CD4-positive, alpha-beta T cell treated with Interleukin-4 for 4 hours (primary cell): ENCODE measurements at places on chromosomes 12 and 14.
A peak's percentile ranks its signal among the peaks of the same experiment; 100 is the strongest.

GRCh38 chr12:118055865-118056773, 4.9 kb downstream of the WSB2 start:
- no peak for DNase-seq

DNA sequence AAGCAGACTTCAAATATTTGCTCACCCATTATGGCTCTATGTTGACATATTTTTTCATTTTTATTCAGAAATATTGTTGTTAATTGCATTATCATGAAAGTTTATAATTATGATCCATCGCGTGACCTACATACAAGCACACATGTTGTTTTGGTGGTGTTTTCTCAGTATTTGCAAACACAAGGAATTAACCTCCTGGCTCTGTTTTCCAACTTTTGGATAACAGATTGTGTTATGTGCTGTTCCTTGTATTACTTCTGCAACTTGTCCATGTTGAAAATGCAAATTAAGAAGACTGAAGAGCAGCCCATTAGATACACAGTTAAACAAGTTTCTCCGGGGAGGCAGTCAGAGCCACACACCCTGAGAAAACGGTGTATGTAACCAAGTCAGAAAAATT, 201.2 kb downstream of the SEC23A start:
- no peak for DNase-seq

DNA sequence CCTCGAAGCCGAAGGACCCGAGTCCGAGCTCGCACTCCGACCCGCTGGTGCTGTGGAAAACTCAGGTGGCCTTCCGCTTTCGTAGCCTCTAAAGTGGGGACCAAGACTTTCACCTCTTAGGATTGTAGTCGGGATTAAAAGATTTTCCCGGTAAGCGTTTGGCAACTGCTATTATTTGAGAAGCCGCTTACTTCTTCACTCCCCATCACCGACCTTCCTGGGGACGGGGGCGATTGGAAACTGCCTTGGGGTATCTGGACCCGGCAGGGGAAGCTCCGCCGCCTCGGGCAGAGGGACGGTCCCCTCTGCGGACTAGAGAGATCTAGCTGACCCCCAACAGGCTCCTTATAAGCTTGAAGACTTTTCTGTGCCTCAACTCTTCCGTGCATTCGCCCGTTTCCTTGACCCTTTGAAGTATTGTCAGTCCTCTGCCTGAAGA, 659 bp downstream of the TRAFD1 start:
- DNase-seq, result no peak

DNA sequence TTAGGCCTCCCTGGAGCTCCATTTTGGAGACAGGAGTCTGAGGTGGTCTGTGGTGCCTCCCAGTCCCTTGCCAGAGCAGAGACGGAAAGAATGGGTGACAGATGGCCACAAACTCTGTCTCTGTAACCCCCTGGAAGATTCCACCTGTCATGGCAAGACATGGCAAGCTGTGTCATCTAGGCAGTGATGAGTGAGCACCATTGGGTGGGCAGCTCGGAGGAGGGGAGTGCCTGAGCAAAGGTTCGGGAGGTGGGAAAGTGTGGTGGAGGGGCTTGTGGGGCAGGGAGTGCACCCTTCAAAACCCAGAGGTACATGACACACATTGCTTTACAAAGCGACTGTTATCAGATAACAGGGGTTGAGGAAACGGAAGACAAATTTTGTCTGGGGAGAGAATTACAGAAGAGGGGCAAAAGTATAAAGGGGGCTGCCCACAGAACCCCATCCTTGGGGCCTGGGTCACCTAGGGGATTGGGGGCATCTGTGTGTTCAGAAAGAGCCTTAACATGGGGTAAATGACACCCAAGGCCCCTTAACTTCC, 3.5 kb downstream of the RIN3 start:
- DNase-seq, result no peak

- DNase-seq, result no peak
These were observed 211.0 kb downstream of the PIK3C2G start for GRCh38 chr12:18472304-18472703.

GRCh38 chr12:128864516-128865186, 11.4 kb downstream of the GLT1D1 start:
- DNase-seq, result no peak

- no peak for DNase-seq
These were observed 67.5 kb upstream of the DAAM1 start for GRCh38 chr14:59120921-59121320.

DNA sequence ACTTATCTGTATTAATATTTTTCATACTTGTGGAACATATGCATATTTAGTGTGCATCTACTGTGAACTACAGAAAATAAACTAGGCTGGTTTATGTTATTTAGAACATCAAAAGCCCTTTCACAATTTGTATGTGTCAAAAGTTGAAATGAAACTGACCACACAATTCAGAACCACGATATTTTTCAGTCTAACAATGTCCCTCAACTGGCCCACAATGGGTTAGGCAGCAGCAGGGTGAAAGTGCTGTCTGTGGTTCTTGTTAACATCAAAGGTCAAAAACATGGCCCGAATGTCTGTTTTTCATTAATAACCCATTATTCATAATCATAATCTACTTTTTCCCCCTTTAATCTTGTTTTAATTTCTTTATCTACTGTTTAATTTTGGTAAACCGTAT, 559.9 kb upstream of the ATP2B1 start:
- DNase-seq, result no peak

GRCh38 chr12:107514887-107515445, 170.6 kb upstream of the PWP1 start:
- DNase-seq, result no peak

- no peak for DNase-seq
These were observed 505.2 kb downstream of the BCL11B start for GRCh38 chr14:98766818-98767217.

DNA sequence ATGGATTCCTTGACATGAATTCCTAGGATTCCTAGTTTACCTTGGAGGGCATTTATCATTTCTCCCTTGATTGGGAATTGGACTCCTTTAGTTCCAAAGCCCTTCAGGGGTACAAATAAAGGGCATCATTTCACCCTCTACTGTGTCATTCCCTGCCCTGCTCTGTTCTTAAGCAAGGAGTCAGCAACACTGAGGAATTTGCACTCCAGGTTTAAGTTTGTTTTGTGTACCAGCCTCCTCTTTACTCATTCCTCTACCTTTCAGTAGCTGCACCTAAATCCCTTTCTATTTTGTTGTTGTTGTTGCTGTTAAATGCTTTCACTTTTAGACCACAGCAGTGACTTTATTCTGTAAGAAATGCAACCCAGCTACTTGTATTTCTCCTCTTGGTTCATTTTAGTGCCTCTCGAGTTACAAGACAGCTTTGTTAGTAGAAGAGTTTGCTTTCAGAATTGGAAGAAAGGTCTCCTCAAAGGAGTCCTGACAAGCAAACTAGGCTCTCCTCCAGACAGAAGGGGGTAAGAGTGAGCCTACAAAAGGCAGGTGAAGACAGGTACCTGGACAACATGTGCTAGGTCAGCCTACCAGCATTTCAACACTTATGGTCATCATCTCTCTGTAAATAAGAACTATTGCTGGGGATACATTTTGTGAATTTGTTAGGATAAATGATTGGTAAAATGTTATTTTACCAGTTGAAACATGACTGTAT, 90.0 kb downstream of the RMST start:
- no peak for DNase-seq

DNA sequence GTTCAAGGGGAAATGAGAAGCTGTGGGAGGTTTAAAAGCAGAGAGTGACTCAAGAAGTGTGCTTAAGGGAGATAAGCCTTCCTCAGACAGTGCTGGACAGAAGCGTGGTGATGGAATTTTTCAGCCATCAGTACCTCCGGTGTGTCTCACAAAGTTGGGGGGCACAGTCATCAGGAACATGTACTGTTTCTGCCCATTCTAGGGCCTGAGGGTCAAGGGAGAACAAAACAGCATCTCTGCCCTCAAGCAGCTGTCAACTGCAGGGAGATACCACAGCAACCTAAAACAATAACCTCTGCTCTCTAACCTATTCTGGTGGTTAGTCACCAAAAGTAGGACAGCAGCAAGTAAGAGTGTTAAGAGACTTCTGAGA, 2.0 kb upstream of the STON2 start:
- DNase-seq, result no peak

- DNase-seq, result no peak
These were observed 68.6 kb downstream of the TMEM30B start for GRCh38 chr14:61212546-61212945.

GRCh38 chr12:23707270-23707669, 242.2 kb downstream of the SOX5 start:
- DNase-seq, result no peak

DNA sequence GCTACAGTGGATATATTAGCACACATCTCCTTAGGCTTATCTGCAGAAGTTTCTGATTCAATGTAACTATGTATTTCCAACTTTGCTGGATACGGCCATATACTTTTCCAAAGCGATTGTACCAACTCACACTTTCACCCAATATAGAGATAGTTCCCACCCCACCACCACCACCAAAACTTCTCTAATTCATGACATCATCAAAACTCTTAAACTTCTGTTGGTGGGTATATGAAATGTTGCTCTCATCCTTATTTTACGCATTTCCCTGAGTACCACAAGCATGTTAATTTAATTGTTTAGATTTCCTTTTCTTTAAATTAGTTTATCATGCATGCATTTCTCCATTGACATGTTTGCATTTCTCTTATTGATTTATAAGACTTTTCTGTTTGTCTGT, 95.6 kb downstream of the PRKD1 start:
- no peak for DNase-seq

DNA sequence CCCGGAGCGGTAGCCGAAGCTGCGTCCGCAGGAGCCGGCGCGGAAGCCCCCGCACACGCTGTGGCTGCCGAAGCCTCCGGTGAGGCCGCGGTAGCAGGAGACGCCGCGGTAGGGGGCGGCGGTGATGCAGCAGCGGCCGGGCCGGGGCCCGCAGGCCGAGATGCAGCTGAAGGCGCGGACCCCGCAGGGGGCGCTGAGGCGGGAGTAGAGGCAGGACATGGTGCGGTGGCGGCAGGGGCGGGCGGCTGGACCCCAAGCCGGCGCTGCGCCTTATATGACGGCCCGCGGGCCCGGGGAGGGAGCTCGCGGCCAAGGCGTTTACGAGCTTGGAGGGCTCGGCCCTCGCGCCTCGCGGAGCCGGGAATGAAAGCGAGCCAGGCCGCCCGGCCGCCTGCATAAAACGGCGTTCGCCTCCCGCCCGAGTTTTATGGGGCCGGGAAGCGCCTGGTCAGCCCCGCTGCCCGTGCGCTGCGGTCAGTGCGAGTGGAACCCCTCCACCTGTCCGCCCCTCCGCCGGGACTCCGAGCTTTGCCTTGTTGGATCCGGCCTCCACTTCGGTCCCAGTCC, 16.0 kb upstream of the KRT86 start:
- DNase-seq, result no peak

- no peak for DNase-seq
These were observed 7.3 kb upstream of the ZNF740 start for GRCh38 chr12:53173085-53173715.

DNA sequence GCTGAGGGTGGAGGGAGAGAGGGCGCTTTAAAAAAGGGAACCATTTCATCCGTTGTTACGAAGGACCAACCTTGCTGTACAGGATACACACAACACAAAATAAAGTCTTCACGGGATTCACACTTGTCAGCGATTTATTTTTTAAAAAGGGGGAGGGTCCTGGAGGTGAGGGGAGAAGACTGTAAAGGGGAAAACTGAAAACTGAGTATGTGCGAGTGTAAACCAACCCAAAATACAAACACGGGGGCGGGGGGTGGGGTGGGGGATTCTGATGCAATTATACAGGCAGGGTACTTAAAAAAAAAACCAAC, 499 bp upstream of the PRKAG1 start:
- no peak for DNase-seq

DNA sequence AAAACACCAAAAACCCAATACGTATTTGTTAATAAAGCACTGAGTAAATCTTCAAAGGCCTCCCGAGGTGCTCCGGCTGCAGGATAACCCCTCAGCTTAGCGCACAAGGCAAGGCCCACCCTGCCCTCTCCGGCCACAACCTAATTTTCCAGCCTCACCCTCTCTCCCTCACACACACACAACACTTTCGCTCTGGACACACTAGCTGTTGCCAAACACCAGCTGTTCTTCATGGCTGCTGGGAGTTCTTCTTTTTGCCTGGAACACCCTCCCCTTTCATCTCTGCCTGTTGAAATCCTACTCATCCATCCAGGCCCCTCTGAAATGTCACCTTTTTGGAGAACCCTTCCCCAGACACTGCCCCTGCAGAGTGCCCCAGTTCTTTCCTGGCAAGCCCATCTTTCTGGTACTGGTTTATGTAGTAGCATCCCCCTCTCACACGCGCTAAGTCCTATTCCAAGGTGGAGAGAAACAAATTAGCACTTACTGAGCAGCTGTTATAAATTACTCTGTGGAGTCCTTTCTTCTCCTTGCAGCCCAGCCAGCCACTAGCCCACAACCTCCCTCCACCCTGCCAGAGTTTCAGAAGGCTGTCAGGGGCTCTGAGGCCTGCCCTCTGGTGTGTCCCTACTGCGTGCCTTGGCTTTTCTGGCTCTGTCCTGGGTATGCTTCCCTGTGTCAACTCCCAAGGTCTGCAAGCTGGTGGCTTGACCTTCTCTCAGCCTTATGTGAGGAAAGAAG, 805 bp upstream of the CRACR2A start:
- DNase-seq, result no peak

- peak; percentile 15 for DNase-seq
These were observed 23.8 kb downstream of the ATP6V1D start for GRCh38 chr14:67335781-67336180.

DNA sequence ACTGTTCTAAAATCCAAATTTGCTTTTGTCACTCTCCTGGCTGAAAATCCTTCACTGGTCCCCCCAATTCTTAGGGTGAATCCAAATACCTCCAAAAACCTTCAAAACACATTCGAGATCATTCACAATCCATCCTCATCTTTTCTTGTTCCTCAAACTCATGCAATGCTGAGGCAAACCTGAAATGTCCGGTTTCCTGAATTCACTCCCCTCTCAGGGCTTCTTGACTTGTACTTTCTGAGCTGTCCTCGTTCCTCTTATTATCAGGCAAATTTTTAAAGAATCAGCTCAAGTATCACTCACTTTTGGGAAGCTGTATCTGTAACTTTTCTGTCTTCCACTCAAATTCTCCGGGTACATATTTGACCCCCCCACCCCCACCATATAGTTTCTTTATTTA, 84.9 kb upstream of the DUSP6 start:
- no peak for DNase-seq

- no peak for DNase-seq
These were observed 702.7 kb downstream of the TMTC2 start for GRCh38 chr12:83389237-83389996.

DNA sequence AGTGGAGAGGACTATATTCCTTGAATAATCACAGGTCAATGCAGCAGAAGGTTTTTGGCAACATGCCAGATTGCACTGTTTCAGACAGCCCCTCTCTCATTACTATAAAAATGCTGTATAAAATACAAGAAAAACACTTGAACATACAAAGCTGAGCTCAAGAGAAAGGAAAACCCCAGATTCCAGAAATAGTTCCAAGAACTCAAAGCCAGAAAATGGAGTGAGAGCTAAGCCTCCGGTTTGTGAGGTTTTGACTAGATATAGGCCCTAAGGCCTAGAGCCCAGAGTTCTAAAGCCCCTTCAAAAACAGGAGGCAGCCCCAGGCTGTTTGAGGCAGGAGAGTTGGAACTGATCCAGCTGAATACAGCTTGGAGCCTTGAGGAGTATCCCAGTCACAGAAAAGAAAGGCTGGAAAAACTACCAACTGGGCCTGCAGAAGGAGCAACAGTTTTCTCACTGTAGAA, 29.4 kb upstream of the ACTN1 start:
- DNase-seq, result no peak
